ENCODE measurements at places on chromosomes 1 and 21.

DNA sequence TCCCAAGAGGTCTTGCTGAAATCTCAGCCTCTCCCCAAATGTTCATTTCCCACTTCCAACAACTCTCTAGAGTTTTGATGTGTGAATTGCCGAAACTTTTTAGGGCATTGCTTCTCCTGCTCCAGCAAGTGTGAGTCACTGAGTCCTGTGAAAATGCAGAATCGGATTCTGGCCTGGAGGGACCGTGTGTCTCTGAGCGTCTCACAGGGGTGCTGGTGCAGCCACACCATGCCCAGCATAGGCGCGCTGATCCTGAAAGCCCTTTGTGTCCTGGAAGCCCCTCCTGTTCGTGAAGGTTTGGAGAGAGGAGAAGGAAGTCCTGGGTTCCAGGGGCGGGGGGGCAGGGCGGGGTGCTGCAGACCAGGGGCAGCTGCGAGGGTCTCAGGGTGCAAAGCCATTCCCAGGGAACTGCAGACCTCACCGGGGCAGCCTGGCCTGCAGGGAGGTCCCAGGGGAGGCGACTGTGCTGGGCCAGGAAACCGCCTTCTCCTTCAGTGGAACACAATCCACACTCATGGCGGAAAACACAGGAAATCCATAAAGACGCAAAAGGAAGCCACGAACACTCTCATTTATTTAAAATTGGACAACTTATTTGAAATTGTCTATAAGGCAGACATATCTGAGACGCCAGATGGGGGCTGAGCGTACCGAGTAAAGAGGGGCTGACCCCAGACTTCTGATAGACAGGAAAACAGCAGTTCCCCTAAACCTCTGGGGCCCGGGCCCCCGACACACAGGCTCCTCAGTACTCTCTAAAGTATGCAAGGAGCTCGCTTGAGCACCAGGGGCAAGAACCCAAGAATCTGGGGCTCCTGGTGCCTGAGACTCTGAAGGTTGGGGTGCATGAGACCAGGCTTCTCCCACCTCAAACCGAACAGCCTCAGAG is 43.5 kb upstream of the ADARB1 start:
- DNase-seq: peak; percentile 30

GRCh38 chr1:5910276-5910620 is 82.0 kb downstream of the NPHP4 start:
- DNase-seq: no peak

DNA sequence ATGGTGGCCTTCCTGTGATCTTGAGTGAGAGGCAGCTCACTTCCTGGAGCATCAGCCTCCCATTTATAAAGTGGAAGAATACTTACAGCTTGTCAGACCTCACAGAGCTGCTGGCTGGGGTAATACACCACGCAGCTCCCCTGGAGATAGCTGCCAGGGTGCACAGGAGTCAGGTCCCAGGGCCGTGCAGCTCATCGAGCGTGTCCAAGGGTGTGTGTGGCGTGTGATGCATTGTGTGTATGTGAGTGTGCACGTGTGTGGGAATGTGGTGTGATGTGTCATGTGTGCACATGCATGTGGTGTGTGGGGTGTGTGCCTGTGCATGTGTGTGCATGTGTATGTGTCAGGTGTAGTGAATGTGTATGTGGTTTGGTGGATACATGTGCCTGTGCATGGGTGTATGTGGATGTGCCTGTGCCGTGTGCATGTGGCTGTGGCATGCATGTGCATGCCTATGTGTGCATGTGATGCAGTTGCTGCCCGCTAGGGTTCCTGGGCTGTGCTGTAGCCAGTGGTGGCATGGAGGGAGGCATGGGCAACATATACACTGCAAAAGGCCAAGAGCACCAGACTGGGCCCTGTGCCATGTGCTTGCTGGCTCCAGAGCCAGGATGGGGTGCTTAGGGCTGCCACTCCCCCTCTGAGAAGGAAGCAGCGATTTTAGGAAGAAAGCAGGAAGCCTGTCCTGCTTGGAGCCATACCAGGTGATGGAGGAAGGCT is 24.6 kb downstream of the WNT3A start:
- DNase-seq: no peak

DNA sequence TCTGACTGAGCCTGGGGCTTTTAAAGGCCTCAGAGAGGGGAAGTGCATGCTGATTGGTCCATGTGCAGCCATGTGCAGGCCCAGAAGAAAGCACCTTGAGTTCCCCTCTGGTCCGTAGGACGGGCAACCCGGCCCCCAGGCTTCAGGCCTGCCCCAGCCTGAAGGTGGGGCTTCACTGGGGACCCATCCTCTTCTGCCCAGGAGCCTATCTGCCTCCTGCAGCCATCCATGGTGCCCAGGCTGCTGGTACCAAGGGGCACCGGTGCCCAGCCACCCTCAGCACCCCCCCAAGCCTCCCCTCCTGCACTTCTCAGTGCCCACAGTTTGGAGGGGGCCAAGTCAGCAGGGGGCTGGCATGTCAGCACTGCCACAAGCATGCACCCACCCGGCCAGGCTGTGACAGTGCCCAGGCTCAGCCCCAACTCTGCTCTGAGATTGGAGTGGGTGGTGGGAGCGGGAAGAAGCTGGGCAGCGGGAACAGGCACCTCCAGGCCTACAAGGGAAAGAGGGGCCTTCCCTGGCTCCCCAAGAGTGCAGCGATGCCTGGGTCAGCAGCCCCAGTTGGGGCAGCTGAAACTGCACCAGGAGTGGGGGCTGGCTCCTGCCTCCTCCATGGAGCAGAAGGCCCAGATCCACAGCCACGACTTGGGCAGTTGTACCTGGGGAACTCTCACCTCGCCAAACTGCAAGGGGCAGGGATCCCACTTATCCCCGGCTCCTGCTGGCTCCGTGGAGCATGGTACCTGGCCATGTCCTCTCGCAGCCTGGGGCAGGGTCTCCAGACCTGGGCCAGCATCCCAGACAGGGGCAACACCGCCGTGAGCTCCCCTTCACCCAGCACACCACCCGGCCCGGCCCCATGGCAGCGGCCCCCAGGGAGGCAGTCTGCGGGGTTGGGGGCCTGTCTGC is 11.7 kb downstream of the COL6A2 start:
- DNase-seq: no peak

DNA sequence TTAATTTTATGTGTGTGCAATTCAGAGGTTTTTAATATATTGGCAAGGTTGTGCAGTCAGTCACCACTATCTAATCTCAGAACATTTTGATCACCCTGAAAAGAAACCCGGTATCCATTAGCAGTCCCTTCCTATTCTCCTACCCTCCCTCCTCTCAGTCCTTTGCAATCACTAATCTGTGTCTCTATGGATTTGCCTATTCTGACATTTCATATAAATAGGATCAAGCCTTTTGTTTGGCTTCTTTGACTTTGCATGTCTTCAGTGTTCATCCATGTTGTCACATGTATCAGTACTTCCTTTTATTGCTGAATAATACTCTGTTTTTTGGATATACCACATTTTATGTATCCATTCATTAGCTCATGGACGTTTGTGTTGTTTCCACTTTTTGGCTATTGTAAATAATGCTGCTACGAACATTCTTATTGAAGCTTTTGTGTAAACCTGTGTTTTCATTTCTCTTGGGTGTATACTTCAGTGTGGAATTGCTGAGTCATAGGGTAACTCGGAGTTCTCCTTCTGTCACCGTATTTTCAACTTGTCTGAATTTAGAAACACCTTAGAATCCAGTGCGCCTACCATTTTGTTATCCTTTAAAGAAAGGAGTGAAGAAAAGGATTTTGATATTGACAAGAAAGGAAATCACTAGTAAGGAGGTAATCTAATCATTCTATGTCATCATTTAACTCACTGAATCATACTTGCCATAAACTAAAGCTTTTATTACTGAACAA is 3.4 kb downstream of the CEP85 start:
- DNase-seq: peak; percentile 8

DNA sequence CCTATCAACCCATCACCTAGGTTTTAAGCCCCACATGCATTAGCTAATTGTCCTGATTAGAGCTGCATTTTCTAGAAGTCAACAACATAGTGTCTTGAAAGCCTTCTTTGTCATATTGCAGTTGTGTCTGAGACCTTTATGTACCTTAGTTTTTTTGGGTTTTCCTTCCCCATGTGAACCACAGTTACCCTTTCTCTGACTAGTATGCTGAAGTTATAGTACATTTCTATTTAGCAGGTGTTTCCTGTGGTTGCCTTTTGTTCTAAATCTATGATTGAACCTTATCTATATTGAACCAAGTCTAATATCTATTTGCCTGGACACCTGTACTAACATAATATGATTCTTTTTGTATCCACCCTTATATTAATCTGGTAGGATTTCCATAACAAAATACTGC is 135.6 kb downstream of the ST6GALNAC3 start:
- no peak for DNase-seq

DNA sequence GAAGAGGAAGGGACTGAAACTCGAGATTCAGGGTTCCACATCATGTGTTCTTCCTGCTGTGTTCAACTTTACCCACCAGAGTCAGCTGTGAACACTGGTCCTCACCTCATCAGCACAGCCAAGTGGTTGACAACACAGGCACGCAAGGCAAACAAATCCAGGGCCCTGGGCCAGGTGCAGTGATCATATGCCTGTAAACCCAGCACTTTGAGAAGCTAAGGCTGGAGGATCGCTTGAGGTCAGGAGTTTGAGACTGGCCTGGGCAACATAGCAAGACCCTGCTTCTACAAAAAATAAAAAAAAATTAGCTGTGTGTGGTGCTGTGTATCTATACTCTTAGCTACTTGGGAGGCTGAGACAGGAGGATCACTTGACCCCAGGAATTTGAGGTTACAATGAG is 8.4 kb upstream of the XKR8 start:
- no peak for DNase-seq

DNA sequence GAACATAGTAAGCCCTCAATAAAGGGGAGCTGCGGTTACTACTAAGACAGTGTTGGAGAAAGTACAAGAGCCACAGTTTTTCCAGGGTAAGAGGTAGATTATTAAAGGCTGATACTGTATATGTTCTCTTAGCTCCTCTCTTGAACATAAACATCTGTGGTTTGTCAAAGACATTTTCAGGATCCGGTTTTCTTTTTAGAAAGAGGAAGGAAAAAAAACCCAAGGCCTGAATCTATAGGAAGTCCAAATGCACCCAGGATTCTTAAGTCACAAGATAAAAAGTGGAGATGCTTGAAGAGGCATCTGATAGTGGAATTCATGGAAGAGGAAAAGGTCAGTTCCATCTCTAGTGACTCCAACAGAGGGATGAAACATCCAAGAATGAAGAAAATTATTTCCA is 24.6 kb upstream of the SLC45A3 start:
- no peak for DNase-seq

All from EL (cell line).